Activated CD8-positive, alpha-beta T cell treated with anti-CD3 and anti-CD28 coated beads for 36 hours (primary cell): ENCODE measurements at places on chromosomes 12 and 14. TPM values are rescaled to one million over a fixed set of nuclear protein-coding genes. Genes with fewer than 3 reads are reported as not detected.

Gene IL22
- not detected for total RNA-seq

Gene SERPINA10
- not detected for total RNA-seq

Gene TPPP2
- not detected for total RNA-seq

Gene FAM161B
- total RNA-seq, result 1.0 TPM

Gene TROAP
- total RNA-seq, result 46.6 TPM

Gene CCDC197
- total RNA-seq, result not detected

DNA sequence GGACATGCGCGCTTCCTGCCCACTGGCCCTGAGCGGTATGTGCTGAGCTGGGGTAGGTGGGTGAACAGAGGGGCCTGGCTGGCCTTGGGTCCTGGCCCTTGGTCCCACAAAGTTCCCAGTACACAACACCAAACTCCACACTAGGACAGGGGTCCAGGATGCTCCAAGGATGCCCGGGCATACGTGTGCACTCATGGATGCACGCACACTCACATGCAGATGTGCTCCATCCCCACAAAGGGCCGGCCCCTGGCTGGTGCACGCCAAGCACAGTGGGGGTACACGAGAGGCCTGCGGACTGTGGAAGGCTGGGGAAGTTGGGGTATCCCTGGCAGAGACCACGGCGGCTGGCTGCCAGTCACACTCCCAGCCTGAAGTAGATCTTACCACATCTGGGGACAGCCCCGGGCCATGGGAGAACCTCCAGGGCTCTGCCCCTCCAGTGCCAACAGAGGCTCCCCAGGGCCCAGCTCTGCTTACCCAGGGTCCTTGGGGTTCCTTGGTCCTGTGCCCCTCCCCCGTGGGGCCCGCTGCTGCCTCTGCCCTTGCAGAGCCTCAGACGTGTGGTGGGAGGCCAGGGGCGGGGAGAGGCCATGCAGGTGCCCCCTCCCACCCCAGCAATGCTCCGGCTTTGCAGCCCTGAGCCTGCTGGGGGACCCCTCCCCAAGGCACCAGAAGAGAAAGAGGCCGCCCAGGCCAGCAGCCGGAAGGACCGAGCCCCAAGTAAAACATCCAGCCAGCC lies 24.0 kb upstream of the NUDT14 start:
- H3K27me3 ChIP-seq, result peaks cover 6% of the 10 kb centered on the region
- no peaks in the 10 kb centered on the region for H3K36me3 ChIP-seq
- no peak overlapping the region for H3K27ac ChIP-seq
- no peak for DNase-seq
- peaks cover 16% of the 10 kb centered on the region for H3K4me1 ChIP-seq
- no peak overlapping the region for H3K4me3 ChIP-seq

DNA sequence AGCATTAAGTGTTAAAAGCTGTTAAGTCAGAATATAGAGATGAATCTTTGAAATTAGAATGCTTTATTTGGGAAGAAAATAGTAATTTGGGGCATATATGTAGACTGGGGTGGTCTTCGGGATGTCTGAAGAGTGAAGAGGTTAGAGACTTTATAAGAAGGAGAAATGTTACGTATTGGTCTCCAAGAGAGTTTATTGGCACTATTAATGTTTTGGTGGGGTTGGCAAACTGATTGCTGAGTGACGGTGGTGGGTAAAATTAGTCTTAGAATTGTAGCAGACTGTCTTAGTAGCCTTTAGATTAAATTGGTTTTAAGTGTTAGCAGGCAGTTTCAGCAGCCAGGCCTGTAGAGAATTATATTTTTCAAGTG lies 4.9 kb upstream of the ATP23 start:
- DNase-seq, result no peak
- H3K4me1 ChIP-seq, result peaks cover 35% of the 10 kb centered on the region
- H3K4me3 ChIP-seq, result peak overlapping the region; percentile 93
- H3K36me3 ChIP-seq, result peaks cover 5% of the 10 kb centered on the region

DNA sequence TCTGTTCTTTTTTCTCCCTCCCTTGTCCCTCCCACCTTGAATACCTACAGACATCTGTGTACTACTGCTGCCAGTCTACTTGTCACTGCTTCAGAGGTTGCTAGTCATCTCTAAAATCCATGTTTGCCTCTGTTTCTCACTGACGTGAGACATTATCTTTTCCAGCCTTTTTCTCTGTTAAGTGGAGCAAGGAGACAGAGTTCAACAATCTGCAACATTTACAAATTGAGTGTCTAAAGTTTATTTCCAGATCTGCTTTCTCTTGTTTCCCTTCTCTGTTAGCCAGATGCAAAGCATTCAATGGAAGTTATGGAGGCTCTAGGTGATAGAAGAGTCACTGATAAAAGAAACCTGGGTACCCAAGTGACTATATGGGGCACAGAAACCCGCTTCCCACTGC lies 47.5 kb upstream of the CNTN1 start:
- H3K36me3 ChIP-seq, result no peaks in the 10 kb centered on the region
- H3K4me3 ChIP-seq, result no peak overlapping the region
- no peaks in the 10 kb centered on the region for H3K27me3 ChIP-seq
- no peak for DNase-seq
- H3K4me1 ChIP-seq, result no peaks in the 10 kb centered on the region
- no peak overlapping the region for H3K27ac ChIP-seq

DNA sequence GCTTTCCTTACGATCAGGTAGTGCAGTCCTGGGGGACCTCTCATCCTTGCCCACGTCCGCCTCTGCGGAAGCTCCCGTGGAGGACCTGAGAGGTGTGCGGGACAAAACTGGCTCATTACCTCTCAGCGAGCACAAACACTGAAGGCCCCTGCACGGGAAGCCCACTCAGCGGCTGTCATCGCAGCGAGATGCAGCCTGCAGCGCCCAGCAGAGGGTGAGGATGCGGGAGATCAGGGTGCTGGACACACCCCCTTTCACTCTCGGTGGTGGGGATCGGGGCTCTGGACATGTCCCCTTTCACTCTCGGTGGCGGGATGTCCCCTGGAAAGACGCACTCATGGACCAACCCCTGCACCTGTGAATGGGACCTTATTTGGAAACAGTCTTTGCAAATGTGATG lies 111.6 kb downstream of the PIWIL1 start:
- no peak for DNase-seq
- no peak overlapping the region for H3K27ac ChIP-seq
- H3K4me1 ChIP-seq, result no peaks in the 10 kb centered on the region
- no peaks in the 10 kb centered on the region for H3K36me3 ChIP-seq

DNA sequence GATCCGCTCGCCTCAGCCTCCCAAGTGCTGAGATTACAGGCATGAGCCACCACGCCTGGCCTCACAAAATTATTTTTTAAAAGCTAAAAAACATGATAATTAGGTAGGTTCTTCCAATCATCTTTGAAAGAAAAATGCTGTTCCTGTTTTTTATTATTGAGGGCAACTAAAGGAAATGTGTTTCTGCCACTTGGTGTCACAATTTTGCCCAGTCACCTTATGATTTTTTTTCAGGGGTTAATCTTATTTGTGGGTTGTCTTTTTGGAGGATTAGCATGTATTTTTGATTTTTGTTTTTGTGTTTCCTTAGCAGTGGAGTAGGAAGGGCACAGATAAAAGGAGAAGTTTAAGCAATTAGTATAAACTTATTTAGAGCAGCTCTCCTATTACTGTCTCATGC lies 79.8 kb downstream of the PRORP start:
- peaks cover 8% of the 10 kb centered on the region for H3K36me3 ChIP-seq
- H3K4me1 ChIP-seq, result peaks cover 35% of the 10 kb centered on the region
- no peaks in the 10 kb centered on the region for H3K27me3 ChIP-seq
- no peak overlapping the region for H3K4me3 ChIP-seq
- DNase-seq, result no peak

DNA sequence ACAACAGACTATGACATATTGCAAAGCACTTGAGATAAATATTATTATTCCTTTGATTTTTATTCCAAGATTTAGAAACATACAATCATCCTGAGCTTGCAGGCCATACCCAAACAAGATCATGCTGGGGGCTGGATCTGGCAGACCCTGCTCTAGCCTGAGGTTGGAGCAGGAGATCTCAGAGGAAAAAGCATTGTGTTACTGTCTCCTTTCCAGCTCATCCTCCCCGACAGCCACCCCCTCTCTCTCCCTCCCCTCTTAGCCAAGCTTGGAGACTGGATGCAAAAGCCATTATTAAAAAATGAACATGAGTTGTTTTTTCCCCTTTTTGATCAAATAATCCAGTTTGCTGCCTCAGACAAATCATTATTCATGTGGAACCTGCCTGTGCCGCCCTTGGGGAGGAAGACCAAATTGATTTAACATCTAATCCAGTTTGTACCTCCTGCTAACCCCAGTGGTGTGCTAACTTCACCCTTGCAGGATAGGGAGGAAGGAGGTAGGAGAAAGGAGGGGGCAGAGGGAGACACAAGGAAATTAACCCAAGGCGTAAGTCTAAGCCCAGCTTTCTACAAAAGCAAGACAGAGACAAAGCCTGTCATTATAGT lies 565.8 kb upstream of the TBX3 start:
- no peaks in the 10 kb centered on the region for H3K4me1 ChIP-seq
- H3K27me3 ChIP-seq, result no peaks in the 10 kb centered on the region
- DNase-seq, result no peak
- H3K4me3 ChIP-seq, result no peak overlapping the region
- H3K36me3 ChIP-seq, result no peaks in the 10 kb centered on the region

GRCh38 chr14:50792634-50793068 lies 38.3 kb downstream of the NIN start:
- H3K27ac ChIP-seq, result peak overlapping the region; percentile 87
- peaks cover 88% of the 10 kb centered on the region for H3K4me1 ChIP-seq
- DNase-seq, result peak; percentile 24
- H3K27me3 ChIP-seq, result no peaks in the 10 kb centered on the region

GRCh38 chr12:54407183-54407905 lies 11.7 kb downstream of the ITGA5 start:
- peaks cover 21% of the 10 kb centered on the region for H3K4me1 ChIP-seq
- no peak for DNase-seq
- peaks cover 33% of the 10 kb centered on the region for H3K36me3 ChIP-seq

DNA sequence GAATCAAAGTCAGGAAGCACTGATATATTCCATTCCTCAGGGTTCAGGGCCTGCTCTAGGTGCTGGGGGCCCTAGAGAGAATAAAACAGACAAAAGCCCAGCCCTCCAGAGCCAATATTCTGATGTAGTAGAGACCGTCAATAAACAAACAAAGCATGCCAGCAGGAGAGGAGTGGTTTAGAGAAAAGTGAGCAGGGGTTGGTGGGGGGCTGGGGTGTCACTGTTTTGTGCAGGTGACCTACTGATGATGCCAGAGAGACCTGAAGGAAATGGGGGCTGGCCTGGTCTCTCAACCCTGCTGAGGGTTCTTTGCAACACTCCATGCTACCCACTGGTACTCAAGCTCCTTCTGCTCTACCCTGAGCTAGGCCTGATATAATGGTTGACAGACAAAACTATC lies 26.5 kb downstream of the IL26 start:
- H3K4me1 ChIP-seq, result peaks cover 49% of the 10 kb centered on the region
- peak overlapping the region; percentile 66 for H3K4me3 ChIP-seq
- peak overlapping the region; percentile 95 for H3K27ac ChIP-seq
- no peaks in the 10 kb centered on the region for H3K27me3 ChIP-seq

GRCh38 chr14:69528143-69528542 lies 43.6 kb downstream of the PLEKHD1 start:
- H3K4me1 ChIP-seq, result no peaks in the 10 kb centered on the region
- H3K4me3 ChIP-seq, result no peak overlapping the region
- H3K27me3 ChIP-seq, result peaks cover 4% of the 10 kb centered on the region
- no peaks in the 10 kb centered on the region for H3K36me3 ChIP-seq
- no peak overlapping the region for H3K27ac ChIP-seq

DNA sequence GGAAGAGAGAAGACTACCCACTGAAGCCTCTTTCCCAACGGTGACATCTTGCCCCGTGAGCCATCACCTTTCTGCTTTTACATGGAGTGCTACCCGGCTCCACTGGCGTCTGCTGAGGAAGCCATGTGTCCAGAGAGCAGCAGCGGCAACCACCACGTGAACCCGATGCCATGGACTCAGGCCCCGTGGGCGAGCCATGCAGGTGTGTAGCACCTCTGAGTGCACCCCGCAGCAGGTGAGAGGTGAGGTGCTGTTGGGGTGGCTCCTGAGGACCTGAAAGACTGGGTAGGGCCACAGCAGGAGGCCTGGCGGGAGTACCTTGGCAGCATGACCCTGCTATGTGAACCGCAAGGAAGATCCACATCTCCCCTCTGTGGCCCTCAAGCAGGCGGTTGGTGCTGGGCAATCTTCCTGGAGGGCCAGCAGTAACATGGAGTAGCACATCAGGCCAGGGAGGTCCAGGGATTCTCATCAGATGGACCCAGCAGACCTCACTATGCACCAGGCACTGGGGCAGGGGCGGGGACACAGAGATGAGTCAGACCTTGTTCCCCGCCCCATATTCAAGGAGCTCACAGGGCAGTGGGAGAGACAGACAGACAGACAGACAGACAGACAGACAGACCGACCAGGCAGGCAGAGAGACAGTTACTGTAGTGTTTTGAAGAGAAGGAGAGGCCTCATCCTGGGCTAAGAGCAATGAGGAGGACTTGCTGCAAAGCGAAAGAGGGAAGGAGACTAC lies 129.6 kb downstream of the PAPOLA start:
- DNase-seq, result no peak
- H3K4me1 ChIP-seq, result no peaks in the 10 kb centered on the region
- H3K36me3 ChIP-seq, result no peaks in the 10 kb centered on the region
- H3K27me3 ChIP-seq, result no peaks in the 10 kb centered on the region

GRCh38 chr14:20578325-20578724 lies 9.5 kb downstream of the RNASE11 start:
- no peak overlapping the region for H3K4me3 ChIP-seq
- no peaks in the 10 kb centered on the region for H3K36me3 ChIP-seq
- H3K27me3 ChIP-seq, result no peaks in the 10 kb centered on the region
- no peak overlapping the region for H3K27ac ChIP-seq
- H3K4me1 ChIP-seq, result no peaks in the 10 kb centered on the region
- DNase-seq, result no peak

- H3K27ac ChIP-seq, result no peak overlapping the region
- no peaks in the 10 kb centered on the region for H3K27me3 ChIP-seq
- H3K4me1 ChIP-seq, result no peaks in the 10 kb centered on the region
- DNase-seq, result peak; percentile 60
- H3K36me3 ChIP-seq, result peaks cover 21% of the 10 kb centered on the region
- no peak overlapping the region for H3K4me3 ChIP-seq
These were observed 101.2 kb downstream of the EEA1 start for GRCh38 chr12:92827836-92828431.

- no peaks in the 10 kb centered on the region for H3K36me3 ChIP-seq
- no peak overlapping the region for H3K27ac ChIP-seq
- H3K4me1 ChIP-seq, result peaks cover 30% of the 10 kb centered on the region
- DNase-seq, result no peak
- H3K4me3 ChIP-seq, result no peak overlapping the region
These were observed 3.3 kb upstream of the P3H3 start for GRCh38 chr12:6824901-6825381.

GRCh38 chr14:35986219-35986573 lies 160.1 kb downstream of the BRMS1L start:
- no peak overlapping the region for H3K27ac ChIP-seq
- H3K4me3 ChIP-seq, result no peak overlapping the region
- H3K4me1 ChIP-seq, result peaks cover 8% of the 10 kb centered on the region
- H3K27me3 ChIP-seq, result no peaks in the 10 kb centered on the region
- H3K36me3 ChIP-seq, result no peaks in the 10 kb centered on the region

DNA sequence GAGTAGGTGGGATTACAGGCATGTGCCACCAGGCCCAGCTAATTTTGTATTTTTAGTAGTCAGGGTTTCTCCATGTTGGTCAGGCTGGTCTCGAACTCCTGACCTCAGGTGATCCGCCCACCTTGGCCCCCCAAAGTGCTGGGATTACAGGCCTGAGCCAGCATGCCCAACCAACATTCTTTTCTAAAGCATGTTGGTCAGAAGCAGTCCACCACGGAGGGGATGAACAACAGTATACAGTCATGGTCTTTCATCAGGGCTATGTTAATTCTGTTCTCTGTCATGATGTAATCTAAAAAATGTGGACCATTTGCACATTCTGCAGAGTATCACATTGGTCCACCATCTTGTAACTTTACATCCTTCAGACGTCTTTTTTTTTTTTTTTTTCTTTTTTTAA lies 3.6 kb downstream of the MRPL51 start:
- DNase-seq, result no peak
- no peak overlapping the region for H3K27ac ChIP-seq
- H3K4me1 ChIP-seq, result peaks cover 8% of the 10 kb centered on the region
- H3K27me3 ChIP-seq, result no peaks in the 10 kb centered on the region
- no peak overlapping the region for H3K4me3 ChIP-seq
- H3K36me3 ChIP-seq, result peaks cover 18% of the 10 kb centered on the region
